OCI-LY7 (cell line): ENCODE measurements at places on chromosomes 16 and 17.

GRCh38 chr16:27786221-27786922 lies 236.4 kb downstream of the KATNIP start:
- no peak for DNase-seq

- no peak for DNase-seq
These were observed 68.1 kb downstream of the TMEM132E start for GRCh38 chr17:34647511-34647910.

DNA sequence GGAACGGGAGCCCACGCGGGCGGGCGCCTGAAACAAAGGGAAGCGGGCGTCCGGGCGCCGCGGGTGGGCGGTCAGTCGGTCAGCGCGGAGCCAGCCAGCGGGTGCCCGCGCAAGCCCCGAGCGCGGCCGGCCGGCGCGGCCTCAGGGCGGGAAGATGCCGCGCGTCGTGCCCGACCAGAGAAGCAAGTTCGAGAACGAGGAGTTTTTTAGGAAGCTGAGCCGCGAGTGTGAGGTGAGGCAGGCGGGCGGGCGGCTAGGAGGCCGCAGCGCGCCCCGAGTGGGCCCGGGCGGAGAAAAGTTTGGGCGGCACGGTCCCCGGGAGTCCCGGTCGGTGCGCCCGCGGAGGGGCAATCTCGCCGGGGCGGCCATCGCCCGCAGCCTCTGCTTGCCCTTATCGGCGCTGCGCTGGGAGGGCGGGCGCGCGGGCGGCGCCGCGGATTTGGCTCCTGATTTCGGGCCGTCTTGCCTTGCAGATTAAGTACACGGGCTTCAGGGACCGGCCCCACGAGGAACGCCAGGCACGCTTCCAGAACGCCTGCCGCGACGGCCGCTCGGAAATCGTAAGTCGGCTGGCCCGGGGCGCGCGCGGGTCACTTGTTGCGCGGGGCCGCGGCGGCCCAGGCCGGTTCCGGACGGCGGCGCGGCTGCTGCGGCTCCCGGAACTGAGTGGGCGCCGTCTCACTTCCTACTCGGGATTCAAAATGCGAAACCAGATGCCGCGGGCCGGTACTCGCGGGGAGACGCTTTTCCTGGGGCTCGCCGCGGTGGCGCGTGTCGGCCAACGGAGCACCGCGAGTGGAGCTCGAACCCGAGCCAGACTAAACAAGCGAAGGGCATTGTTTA lies 526 bp downstream of the CBFB start:
- peak; percentile 66 for DNase-seq

GRCh38 chr16:79434771-79435170 lies 165.8 kb downstream of the MAF start:
- DNase-seq, result no peak

DNA sequence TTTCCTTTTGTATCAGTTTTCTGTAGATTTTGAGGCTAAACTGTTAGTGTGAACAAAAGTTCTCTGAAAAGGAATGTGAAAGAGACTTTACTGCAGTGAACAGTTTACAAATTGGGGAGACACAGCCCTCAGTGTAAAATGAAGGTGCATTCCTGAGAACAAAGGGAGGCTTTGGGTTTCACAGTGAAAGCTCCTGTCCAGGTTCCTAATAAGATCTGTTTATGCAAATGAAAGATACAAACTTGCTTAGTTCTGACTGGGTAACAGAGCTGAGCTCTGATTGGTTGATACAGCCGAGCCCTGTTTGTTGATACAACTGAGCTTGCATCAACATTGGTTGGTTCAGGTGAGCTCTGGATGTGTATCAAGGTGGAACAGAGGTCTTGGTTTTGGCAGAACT lies 8.3 kb upstream of the CDRT15 start:
- no peak for DNase-seq

DNA sequence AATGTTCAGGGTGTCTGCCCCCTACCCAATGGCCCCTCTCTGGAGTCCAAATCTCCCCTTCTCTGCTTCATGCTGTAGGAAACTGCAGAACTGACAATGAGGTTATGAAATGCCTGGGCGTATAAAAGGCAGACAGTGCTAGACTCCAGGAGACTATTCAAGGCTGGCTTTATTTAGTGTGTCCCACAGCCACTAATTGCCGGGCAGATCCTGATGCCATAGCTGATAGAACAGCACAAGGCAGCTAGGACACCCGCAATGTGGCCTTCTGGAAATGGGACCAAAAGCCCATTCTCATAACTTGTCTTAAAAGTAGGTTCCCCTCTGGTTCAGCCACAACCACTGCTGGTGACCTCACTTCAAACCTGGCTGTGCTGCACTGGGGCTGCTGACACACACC lies 28.5 kb upstream of the CD300E start:
- no peak for DNase-seq

DNA sequence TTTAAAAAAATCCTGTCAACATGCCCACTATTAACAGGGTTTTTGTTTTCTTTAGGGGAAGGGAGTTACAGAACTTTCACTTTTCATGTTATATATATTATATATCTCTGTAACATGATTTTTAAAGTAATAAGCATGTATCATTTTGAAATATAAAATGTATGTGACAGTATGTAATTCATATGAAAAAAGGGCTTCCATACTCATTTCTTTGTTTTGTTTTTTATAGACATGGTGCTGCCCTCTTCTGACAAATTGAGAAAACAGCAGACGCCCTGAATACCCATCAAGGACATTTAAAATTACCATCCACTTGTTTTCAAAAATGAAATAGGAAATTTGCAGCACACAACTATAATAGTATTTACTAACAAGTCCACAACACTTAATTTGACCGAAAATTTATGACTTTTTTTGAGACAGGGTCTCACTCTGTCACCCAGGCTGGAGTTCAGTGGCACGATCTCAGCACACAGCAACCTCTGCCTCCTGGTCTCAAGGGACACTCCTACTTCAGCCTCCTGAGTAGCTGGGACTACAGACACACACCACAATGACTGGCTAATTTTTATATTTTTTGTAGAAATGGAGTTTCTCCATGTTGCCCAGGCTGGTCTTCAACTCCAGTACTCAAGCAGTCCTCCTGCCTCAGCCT lies 30.4 kb downstream of the CFDP1 start:
- DNase-seq, result peak; percentile 42

DNA sequence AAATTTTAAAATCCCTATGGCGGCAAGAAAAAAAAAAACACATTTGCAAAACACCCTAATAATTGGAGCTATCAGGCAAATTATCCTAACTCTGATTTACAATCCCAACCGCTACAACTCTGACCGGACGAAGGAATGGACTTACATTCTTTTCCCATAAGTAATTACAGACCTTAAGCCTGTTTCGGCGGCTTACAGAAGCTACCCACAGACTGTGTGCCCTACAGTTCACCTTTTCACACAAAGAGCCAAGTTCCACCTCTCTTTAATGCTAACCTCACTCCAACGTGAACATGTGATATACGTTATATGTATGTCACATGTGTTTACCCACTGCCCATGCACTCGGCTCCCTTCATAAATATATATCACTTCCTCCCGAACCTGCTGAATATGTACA lies 8.7 kb upstream of the MEAK7 start:
- DNase-seq, result no peak

GRCh38 chr16:66391726-66392670 lies 25.5 kb downstream of the CDH5 start:
- no peak for DNase-seq

- no peak for DNase-seq
These were observed 4.9 kb downstream of the TNRC6C start for GRCh38 chr17:77963441-77963840.

GRCh38 chr16:35255186-35255803 lies 1795.9 kb downstream of the TP53TG3F start:
- DNase-seq, result no peak

- no peak for DNase-seq
These were observed 203.4 kb upstream of the FOXF1 start for GRCh38 chr16:86306811-86307513.

- DNase-seq, result peak; percentile 64
These were observed 9.4 kb downstream of the CCDC182 start for GRCh38 chr17:57735707-57736106.

DNA sequence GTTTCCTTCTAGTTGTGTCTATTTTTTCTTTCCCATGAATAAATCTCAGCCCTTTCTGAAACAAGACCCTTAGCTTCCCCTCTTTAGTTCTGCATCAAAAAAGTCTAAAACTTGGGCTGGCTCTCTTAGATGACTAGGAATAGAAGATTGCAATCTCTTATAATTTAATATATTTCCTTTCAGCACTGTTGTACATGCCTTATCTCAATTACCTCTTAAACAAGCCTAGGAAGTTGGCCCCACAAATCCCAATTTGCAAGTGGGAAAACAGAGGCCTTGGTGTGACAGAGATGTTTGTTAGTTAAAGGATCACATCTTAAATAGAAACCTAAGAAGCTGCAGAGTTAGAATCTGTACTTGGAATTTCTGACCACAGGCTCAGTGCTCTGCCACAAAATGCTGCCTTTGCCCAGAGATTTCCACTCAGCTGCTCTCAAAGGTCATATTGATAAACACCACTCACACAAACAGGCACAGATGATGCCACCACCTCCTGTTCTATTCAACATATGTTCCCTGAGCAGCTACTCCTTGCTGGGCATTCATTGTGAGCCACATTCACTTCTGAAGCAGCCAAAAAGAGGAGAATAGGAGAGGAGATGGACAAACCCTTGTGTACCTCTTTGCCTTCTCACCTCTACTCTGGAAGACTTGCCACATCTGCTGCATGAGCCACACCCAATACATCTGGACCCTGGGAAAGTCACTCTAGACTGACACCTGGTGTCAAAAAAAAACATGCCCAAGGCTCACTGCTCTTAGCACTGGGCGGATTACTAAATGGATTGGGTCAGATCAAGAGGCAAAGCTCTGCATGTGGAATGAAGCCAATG lies 5.5 kb downstream of the CCDC182 start:
- DNase-seq, result peak; percentile 69

GRCh38 chr17:80327518-80327917 lies 66.9 kb downstream of the RNF213 start:
- DNase-seq, result no peak

DNA sequence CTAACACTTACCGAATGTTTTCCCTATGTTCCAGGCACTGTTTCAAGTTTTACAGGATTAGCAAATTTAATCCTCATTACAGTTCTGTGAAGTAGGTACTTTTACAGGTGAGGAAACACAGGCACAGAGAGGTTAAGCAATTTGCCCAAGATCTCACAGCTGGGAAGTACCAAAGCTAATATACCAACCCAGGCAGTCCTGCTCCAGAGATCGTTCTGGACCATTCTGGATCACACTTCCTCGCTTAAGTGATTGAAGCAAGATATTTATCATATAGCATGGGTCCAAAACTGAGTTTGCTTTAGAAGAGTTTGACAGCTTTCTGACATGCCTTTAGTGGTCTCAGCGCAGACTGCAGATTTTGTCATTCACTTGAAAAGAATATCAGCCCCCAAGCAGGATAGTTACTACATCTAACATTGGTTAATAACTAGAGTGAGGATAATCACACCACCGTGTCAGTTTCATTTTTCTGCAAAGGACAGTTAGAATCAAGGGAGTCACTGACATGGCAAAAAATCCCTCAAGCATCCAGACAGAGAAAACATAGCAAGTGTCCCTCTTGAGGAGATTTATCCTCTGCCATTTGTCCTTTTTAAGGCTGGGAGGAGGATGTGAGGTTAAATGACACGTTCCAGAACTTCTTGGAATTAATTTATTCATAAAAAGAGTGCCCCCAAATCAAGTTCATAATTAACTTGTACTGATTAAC lies 5.1 kb downstream of the HS3ST3B1 start:
- no peak for DNase-seq

DNA sequence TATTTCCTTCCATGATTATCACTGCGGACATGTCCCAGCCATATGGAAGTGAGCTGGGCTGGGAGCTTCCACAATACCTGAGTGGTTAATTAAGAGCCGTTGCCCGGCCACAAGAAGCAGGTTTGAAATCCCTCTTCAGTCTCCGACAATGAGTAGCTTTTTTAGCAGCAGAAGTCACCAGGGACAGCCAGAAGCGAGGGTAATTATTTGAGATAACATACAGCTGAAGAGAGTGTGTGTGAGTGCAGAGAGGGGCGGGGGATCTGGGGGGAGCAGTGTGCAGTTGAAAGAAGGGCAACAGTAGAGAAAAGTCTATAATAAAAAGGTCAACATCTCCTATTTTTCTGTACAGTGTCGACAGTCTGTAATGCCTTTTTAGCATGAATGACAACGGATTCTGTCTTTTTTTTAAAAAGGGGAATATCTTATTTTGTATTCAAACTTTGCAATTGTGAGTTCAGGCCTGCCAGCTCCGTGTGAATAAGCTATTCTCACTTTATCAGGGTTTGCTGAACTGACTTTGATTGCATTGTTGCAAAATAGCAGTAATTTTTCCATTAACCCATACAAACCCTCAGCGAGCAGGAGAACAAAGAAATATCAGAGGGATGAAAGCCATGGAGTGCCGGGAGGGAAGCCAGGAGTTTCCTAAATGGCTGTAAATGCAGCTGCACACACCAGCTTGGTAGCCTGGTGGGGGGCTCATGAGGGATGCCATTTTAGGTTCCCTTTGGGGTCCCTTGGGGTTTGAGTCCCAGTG lies 220.3 kb upstream of the IRX3 start:
- DNase-seq, result no peak

- DNase-seq, result no peak
These were observed 23.2 kb downstream of the VPS53 start for GRCh38 chr17:691423-691822.

- DNase-seq, result no peak
These were observed at the start of gene RAC3 for GRCh38 chr17:82031303-82031884. Gene RAC3 (plus strand): TSS chr17:82031678. CDS start chr17:82031762, 84 bp downstream.

GRCh38 chr16:15932939-15933338 lies 16.5 kb upstream of the ABCC1 start:
- no peak for DNase-seq
